Activated effector memory CD4-positive, alpha-beta T cell treated with anti-CD3 and anti-CD28 coated beads, Interleukin-2, amount 50 U/mL, for 16 hours (primary cell): ENCODE measurements at places on chromosomes 6 and 20.

- DNase-seq: no peak
Observed at GRCh38 chr6:187210-187861, 105.0 kb upstream of the DUSP22 start.

DNA sequence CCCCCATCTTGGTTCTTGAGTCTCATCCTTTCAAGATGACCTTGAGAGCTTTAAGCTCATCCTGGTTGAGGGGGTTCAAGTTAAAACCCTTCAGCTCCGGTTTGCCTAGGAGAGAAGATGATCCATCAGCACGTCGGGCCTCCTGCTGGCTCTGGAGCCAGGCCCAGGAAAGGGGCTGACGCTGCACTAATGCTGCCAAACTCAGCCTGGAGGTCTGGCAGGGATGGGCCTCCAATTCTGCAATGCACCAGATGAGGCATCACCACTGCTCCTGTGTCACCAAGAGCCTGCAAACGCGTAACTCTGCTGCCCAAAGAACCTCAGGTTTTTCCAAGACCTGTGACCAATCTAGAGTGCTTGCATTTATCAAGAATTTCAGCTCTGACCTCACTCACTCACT lies 6.1 kb downstream of the PDRG1 start:
- DNase-seq: no peak

- no peak for DNase-seq
Observed at GRCh38 chr6:45371924-45372573, 5.7 kb downstream of the SUPT3H start.

GRCh38 chr6:87729965-87730719 lies 28.1 kb upstream of the AKIRIN2 start:
- DNase-seq: no peak

- no peak for DNase-seq
Observed at GRCh38 chr6:34855463-34855862, 32.4 kb downstream of the TAF11 start.

GRCh38 chr6:148578489-148578814 lies 168.4 kb upstream of the UST start:
- DNase-seq: no peak
